Thyroid gland (tissue), 4 donors: ENCODE measurements at places on chromosomes 5 and 9.

DNA sequence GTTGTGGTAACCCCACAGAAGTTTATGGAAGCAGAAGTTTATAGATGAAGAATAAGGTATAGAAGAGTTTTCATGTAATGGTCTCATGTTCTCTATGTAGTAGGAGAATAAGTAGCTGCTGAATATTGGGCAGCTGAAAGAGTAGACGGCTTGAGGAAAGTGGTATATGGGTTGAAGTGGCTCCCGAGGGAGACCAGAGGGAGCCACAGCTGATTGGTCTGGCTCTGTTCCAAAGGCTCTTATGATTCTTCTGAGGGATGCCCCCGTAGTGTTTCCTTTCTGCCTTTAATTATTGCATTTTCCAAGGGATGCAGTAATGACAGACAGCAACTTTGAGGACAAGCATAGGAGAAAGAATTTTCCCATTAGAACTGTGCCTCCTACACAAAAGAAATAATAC is 30.1 kb upstream of the TENT2 start:
- no peak for DNase-seq

- DNase-seq = no peak
Measured at GRCh38 chr5:41708604-41708940, 161.7 kb downstream of the OXCT1 start.

DNA sequence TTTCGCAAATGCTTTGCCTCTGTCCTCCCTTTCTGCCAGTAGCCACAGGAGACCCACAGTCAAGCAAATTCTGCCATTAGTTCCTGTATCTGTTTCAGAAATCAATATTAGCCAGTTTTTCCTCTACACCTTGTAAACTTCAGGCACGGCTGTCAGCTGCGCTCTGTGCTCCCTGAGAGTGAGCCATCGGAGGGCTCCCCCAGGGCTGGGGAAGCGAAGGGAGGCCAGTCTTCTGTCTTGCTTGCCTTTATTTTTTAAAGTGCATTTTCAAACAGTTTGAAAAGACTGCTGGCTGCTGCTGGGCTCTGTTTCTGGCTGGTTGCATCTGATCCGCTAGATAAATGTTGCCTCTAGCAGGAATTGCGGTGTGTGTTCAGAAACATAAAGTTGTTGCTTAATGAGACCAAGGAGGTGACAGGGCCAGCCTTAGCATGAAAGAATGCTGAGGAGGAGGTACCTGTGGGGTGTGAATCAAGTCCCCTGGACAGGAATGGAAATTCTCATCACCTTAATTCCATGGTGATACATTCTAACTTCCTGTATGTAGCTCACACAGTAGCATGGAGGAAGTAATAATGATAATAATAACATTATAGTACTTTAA is 421.7 kb upstream of the KIF2A start:
- no peak for DNase-seq

DNA sequence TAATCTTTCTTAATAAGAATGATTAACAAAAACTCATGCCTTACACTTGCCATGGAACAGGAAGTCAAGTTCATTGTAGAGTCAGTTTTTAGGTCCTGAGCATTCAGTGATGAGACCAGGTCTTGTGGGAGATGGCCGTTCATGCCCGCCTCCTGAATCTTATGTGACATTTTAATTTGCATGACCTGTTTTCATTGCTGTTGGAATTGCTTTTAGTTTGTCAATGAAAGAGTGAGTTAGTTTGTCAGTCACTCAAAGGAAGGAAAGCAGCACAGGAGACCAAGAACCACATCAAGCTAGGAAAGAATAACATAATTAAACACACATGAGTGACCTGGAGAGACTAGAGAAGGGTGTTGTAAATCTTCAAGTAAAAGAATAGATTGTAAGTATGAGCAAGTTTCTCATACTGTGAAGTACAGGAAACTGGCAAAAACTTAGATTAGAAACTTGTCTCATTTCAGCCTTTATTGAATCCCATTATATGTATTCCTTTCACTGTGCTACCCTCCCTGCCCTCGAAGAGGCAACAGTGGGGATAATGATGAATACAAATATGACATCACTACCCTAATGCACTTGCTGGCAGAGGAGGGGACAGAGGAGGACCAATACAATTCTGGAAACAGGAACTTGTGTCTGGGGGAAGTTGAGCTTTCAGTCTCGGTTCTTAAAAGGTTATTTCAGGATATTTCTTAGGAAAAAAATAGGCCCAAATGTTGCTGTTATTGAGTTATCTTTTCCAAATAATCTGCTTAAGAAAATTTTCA is 64.3 kb upstream of the C6 start:
- DNase-seq = no peak

GRCh38 chr9:1044643-1045042 is 5.5 kb upstream of the DMRT2 start:
- no peak for DNase-seq
